Stimulated activated CD4-positive, alpha-beta T cell treated with anti-CD3 and anti-CD28 coated beads, Interleukin-2, amount 100 ng/mL, for 48 hours (primary cell): ENCODE measurements at places on chromosomes 1 and 21.
A peak's percentile ranks its signal among the peaks of the same experiment; 100 is the strongest.

GRCh38 chr1:201229771-201230635, 39.4 kb downstream of the IGFN1 start:
- DNase-seq: no peak

- no peak for DNase-seq
Observed at GRCh38 chr1:91406773-91407389, 2.2 kb upstream of the HFM1 start.

- no peak for DNase-seq
Observed at GRCh38 chr1:223524930-223525451, 131.8 kb downstream of the CCDC185 start.

DNA sequence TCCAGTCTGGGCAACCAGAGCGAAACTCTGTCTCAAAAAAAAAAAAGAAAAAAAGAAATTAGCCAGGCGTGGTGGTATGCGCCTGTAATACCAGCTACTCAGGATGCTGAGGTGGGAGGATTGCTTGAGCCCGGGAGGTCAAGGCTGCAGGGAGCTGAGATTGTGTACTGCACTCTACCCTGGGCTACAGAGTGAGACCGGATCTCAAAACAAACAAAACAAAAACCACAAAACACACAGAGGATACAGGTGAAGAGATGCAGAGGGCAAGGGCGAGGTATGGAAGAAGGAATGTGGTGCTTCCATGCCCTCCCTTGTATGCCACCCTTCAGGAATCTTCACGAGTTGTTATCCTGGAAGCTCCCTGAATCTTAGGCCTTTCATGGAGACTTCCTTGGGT, 68.5 kb downstream of the NDUFS5 start:
- no peak for DNase-seq

- no peak for DNase-seq
Observed at GRCh38 chr1:151006327-151007052, at the start of gene MINDY1. Gene MINDY1 (minus strand): TSS chr1:151006902. CDS start chr1:151002617, 4,285 bp downstream.

DNA sequence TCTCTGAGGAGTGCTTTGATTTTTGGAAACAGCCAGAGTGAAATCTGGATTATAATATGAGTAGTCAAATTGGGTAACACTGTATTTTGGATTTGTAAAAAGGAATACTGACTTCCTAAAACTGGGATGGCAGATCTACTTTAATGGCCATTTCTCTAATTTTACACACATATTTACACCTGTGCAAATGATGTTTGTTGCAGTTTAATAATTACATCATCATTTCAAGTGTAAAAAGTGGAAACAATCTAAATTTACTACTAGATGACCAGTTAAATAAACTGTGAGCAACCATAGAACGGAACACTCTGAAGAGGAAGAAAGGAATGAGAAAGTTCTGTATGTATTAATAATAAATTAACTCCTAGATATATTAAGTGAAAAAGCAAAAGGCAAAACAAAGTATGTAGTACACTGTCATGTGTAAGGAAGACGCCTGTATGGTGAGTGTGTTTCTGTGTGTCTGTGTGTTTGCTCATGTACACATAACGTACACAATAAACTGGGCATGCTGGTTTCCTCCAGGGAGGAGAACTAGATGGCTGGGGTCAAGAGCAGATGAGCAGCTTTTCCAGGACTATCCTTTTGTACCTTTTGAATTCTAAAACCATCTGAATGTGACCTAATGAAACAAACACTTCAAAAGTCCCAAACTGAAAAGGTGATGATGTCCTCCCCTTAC, 2.9 kb upstream of the RHEX start:
- no peak for DNase-seq

DNA sequence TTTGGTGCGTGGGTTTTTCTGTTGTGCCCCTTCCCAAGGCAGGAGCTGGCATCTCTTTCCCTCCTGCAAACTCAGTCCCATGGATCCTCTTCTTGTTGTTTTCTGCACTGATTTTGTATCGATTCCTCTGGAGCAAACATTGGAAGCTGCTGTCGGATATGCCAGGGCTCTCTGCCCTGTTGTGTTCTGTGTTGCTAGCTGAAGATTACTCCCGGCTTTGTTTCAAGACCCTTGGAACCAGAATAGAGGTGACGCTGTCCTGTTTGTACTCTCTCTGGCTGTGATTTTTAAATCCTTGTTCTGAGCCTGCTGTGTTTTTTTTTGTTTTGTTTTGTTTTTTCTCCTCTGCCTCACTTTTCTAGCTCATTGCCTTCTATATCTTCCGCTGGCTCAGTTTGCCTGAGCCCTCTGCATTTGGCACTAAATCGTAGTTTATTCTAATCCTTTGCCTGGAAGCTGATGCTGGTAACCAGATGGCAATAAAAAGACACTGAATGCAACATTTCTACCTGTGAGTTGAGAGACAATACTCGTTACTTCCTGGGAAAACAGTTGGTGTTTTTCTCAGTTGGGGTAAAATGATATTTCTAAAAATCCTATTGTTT, 67.0 kb downstream of the BACH1 start:
- no peak for DNase-seq

- DNase-seq: no peak
Observed at GRCh38 chr21:26846036-26846931, 1.1 kb upstream of the ADAMTS1 start.

DNA sequence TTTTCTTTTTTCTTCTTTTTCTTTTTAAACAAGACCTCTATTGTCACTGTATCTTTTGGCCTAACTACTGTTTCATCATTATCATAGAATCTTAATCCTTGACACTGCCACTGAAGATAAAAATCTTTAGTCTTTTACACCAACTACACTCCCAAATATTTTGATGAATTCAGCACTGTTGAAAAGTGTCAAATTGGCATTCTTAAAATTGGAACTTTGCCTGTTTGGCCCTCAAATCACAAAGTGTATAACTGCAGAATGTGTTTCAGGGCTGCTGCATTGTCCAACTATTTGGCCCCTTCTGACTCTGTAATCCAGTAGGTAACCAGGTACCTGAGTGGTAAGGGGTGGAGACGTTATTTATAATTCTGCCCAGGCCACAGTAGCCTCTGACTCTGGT, 34.3 kb downstream of the ACTN2 start:
- no peak for DNase-seq

- DNase-seq: no peak
Observed at GRCh38 chr1:158017800-158018595, 24.6 kb downstream of the KIRREL1 start.

DNA sequence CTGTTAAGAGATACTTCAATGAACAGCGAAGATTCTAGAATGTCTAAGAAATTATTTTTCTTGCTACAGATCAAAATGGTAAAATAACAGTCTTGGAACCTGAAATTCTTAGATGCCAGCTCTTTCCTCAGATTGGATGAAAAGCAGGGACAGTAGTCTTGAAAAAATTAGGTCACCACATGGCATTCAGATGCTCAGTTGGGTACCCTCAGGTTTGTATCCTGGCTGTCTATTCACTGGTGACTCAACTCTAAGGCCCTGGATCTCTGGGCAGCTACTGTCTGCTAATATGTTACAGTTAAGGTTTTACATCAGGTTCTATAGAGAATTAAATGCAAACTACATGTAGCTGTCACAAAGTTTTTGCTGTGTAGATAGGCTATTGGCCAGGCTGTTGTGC, 528.9 kb upstream of the ADAMTS5 start:
- DNase-seq: no peak

GRCh38 chr1:71577451-71578131, 496.8 kb upstream of the ZRANB2 start:
- DNase-seq: no peak

DNA sequence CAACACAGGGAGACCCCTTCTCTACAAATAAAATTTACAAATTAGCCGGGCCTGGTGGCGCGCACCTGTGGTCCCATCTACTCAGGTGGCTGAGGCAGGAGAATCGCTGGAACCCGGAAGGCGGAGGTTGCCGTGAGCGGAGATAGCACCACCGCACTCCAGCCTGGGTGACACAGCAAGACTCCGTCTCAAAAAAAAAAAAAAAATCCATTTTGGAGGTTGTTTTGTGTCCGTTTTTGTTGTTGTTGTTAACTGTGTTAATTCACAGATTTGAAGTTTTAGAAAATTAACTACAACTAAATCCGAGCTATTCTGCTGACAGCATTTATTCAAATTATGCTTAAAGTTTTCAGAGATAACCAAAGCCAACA, 618 bp downstream of the CLCC1 start:
- peak; percentile 23 for DNase-seq

GRCh38 chr1:89932598-89933364, 62.1 kb upstream of the ZNF326 start:
- no peak for DNase-seq

GRCh38 chr1:20417581-20417980, 68.4 kb downstream of the CAMK2N1 start:
- DNase-seq: no peak

GRCh38 chr1:143691400-143691891, 280.3 kb downstream of the FAM72C start:
- DNase-seq: no peak

DNA sequence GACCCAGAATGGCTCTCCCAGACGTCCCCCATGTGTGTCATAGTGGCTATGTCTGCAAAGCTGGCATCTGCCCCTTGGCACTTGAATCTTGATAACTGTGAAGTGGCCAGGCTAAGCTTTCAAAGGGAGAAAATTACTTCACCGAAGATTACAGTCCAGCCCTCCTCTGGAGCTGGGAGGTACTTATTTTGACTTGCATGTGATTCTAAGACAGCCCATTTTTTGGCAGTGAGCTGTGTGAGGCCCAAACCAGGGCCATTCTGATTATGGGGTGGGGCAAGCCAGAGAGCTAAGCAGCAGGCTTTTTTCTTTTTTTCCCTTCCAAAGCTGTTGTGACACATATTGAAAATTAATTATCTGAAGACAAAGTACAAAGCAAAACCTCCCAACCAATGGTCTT, 42.1 kb upstream of the C8B start:
- DNase-seq: no peak

- no peak for DNase-seq
Observed at GRCh38 chr1:242199776-242200458, 201.0 kb upstream of the MAP1LC3C start.

DNA sequence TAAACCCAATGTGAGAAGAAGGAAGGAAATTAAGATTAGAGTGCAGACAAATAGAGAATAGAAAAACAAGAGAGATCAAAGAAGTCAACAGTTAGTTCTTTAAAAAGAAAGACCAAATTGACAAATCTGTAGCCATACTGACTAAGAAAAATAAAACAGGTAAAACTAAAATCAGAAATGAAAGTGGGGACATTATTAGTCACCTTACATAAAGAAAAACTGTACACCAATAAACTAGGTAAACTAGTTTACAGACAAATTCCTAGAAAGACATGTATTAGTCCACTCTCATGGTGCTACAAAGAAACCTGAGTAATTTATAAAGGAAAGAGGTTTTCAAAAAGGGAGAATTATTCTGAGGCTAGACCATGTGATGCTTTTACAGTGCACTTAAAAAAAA, 22.3 kb downstream of the BLZF1 start:
- DNase-seq: no peak

DNA sequence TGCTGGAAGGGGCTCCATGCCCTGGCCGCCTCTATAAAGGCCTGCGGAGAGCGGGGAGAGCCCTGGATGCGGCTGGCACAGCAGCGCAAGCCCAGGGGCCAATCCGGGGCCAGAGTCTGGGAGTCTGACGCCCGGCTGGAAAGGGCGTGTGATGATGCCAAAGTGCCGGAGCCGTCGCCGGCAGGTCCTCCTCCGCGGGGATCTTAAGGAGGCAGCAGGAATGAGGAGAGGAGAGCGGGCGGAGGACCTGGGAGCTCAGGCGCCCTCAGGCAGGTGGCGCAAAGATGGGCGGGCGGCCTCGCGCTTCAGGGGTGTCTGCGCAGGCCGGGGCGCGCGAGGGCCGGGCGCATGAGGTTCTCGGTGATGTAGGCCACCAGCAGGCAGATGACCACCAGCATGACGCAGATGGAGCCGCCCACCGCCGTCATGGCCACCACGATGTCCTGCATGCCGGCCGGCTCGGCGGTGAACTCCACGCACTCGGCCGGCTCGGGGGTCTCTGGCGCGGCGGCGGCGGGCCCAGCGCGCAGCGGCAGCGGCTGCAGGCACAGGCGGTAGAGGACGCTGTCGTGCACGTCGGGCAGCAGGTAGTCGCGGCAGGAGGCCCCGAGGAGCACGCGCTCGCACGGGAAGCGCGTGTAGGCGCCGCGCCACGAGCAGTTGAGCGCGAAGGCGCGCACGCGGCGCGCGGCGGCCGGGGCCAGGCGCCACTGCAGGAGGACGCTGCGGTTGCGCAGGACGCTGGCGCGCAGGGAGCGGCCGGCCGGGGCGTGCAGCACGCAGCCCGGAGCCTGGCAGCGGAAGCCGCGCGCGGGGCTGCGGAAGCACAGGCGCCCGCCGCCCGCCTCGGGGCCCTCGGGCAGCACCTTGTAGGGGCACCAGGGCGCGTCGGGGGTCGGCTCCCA, 653 bp downstream of the FNDC10 start:
- no peak for DNase-seq

DNA sequence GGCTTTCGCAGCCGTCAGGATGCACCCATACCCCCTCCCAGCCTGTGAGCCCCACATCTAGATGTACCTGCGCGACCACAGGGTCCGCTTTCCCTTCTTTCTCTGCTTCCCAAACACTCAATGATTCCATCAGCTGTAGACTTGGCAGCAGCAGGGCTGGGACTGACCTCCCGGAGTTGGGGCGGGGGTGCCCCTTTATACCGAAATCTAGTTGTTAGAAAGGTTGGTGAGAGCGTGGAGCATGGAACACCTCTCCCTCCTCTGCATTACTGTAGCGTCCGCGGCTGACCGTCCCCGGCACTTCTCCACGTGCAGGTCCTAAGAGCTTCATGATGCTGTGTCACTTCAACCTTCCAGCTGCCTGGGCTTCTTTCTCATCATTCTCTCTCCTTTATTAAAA, 21.1 kb upstream of the ACTRT2 start:
- DNase-seq: no peak

DNA sequence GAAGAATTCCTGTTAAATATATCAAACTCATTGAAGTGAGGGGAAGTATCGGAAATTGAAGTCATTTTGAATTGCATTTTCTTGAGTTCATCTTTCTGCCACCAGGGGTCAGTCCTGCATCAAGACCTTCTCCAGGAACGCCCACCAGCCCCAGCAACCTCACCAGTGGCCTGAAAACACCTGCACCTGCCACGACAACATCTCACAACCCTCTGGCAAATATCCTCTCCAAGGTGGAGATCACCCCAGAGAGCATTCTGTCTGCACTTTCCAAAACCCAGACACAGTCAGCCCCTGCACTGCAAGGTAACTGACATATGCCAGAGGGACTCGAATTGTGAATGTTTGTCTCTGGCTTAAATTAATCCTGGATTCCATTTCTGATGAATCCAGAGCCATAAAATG, 22.8 kb upstream of the TARS2 start:
- peak; percentile 69 for DNase-seq
